Stimulated activated CD8-positive, alpha-beta memory T cell treated with anti-CD3 and anti-CD28 coated beads, Interleukin-7, amount 100 ng/mL, for 1 hour (primary cell): ENCODE measurements at places on chromosomes 6 and 20.

GRCh38 chr6:5132731-5133130 is 47.6 kb downstream of the PPP1R3G start:
- no peak for DNase-seq

- no peak for DNase-seq
Measured at GRCh38 chr6:142927271-142927580, 17.8 kb downstream of the HIVEP2 start.

- DNase-seq = no peak
Measured at GRCh38 chr6:150646228-150646627, 46.5 kb downstream of the PLEKHG1 start.

DNA sequence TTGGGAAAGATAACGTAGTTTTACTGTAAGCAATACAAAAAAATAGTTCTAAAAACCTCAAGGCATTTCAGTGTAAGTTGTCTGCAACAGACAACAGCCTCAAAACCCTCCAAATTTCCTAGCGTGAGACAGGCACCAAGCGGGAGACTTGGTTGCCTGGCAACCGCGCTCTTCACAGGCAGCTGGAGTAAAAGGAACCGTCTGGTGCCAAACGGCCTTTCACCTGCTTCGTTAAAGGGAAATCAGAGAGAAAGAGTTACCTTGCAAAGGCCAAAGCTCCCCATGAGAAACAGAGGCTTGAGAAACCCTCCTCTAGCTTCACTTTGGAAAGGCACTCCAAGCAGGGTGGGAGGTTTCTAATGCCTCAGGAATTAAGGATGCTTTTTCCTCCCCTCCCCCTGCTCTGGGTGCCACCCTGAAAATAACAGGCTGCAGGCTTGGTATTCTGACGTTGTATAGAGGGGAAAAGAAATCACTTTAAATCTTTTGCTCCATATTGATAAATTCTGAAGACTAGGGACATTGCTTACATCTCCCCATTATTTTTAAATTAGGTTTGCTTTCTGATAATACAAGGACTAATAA is 129.7 kb upstream of the UFL1 start:
- no peak for DNase-seq

- DNase-seq = no peak
Measured at GRCh38 chr6:151494235-151494935, 568 bp downstream of the CCDC170 start.

DNA sequence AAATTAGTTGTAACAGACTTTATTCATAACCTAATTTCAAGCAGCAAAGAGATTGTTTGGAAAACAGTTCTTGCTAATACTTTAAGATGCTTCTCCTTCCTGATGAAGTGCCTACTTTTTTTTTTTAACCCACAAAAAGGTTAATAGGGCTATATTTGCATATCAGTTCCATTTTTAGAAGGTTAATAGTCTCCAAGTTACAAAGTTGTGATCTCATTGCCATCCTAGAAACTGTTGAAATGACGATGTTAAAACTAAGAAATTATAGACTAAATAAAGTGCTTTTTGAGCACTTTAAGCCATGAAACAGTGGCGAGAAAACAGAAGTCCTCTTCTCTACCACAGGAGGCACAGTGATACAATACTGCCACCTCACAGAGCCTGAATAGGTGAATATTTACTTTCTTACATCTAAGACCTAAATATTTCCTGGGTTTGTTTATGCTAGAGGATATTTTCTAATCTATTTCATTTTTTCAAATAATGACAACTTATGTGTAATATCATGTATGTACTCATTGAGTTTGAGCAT is 5.3 kb downstream of the RNF144B start:
- DNase-seq = no peak

GRCh38 chr6:74410630-74411029 is 714.6 kb downstream of the CD109 start:
- no peak for DNase-seq

DNA sequence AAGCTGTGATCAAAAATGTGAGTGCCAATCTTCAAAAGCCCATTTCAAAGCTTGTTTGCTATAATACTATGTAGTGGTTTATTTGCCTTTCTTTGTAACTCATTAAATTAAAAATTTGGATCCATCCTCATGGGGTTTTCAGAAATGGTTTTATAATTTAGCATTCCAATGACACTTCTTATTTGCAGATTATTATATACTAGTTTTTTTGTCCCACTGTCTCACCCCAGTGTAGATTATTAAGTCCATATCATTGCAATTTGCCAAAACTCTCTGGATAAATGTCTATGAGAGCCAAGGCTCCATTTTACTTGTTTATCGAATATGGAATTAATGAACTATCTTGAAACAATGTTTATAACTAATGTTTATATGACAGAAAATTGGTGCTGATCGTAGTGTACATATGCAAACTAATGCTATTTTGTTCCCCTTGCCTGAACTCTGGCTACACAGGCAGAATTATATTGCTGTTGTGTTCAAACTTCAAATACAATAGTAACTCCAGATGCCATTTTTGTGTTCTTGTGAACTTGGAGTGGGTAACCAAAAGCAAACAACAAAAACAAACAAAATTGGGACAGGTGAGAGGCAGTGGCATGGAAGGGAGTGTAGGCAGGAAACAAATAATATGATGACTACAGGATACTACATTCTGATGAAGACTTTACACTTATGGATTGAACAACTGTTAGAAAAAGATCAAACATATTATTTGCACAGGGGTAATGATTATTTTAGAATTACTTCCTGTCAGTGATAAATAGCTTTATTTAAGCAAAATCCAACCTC is 307.1 kb upstream of the FLRT3 start:
- no peak for DNase-seq

GRCh38 chr6:22106451-22106850 is 190.4 kb downstream of the PRL start:
- no peak for DNase-seq

GRCh38 chr6:150263765-150264404 is 104.9 kb upstream of the IYD start:
- no peak for DNase-seq

DNA sequence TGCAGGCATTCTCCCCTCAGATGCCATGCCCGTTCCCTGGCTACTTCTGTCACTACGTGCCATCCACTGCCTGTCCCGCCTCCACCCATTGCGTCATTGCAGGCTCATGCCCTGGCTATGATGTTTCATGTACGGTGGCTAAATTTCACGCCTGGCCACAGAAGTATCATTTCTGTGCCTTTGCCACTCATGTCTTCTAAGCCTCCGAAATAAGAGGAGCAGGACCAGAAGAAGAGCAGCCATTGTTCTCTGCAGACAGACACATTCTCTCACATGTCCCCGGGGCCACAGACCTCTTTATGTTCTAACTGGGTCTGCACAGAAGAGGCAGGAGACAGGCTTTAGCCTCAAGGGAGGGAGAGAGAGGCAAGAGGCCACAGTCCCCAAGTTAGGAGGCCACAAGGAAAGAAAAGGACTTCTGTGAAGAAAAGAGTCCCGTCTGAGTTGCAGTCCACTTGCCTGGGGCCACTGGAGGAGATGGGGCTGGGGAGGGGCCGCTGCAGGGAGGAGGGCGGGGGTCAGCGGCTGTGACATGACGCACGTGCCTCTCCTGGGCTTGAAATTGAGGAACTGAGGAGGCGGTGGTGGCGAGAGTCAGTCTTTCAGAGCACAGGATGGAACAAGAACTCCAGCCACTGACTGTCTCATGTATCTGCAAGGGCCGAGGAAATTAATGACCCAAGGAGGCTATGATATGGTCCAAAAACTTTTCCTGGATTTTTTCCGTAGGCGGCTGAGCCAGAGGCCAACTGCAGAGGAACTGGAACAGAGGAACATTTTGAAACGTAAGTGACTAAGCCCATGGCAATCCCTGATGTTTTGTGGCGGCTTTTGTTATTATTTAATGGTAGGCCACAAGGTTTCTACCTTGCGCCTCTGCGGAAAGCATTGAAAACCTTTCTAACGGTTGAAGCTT is 55.9 kb downstream of the TBC1D7 start:
- DNase-seq = no peak

DNA sequence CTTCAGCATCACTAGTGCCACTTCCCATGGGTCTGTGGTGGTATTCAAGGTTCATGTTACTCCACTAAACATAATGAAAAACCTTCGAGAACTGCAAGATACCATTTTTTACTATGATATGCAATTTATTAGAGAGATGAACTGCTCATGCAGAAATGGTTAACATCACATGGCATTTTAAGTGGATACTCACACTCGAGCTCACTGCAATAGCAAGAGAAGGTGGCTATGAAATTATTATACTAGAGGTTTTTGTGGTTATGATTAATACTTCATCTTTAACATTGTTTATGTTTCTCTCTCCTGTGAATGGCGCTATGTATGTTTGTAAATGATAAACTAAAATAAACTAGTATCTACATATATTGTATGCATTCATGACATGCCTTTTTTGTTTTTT is 35.1 kb downstream of the SCAF8 start:
- DNase-seq = no peak

DNA sequence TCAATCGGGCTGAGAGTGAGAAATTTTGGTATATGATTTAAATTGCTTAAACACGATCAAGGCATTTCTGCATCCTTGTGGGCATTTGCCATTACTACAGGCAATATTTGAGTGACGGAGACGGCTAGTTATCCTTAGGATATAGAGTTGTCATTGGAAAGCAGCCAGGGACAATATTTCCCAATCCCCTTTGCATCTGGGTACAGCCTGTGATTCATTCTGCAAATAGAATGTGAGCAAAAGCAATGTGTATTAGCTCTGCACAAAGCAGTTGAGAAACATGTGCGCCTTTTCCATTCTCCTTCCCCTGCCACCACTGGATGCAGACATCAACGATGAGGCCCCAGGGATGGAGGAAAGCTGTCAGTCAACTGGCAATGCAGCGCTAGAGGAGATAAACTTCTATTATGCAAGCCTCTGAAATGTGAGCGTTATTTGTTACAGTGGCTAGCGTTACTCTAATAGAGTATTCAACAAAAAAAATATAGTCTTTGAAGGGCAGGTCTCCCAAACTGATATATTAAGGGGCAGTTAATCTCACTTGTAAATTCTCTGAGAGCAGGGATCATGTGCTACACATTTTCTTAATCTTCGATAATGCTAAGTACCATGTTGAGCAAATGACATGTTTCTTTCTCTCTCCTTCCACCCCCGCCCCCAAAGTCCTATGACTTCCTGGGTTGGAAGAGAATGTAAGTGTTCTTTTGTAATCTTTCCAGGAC is 37.1 kb upstream of the NCOA3 start:
- DNase-seq = no peak

- DNase-seq = no peak
Measured at GRCh38 chr6:106811088-106811686, 163.3 kb downstream of the CD24 start.

GRCh38 chr6:4931530-4932227 is 72.2 kb downstream of the RPP40 start:
- no peak for DNase-seq

DNA sequence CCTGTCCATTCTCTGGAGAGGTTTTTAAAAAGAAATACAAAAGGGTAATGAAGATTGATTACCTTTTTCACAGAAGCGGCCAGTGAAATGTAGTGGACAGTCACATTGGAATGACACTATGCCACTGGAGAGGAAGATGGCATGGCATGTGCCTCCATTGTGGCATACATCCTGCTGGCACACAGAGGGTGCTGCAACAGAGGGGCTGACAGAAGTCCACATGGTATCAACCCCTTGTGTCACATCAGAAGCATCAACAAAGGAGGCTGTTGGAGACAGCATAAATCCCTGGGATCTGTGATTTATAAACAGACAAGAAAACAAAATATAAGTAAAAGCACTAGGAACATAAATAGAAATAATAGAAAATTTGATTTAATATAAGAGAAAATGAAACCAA is 594.9 kb downstream of the PHF3 start:
- no peak for DNase-seq

GRCh38 chr20:35610833-35611427 is 4.7 kb upstream of the SPAG4 start:
- no peak for DNase-seq

GRCh38 chr6:98927534-98927933 is 20.2 kb downstream of the FBXL4 start:
- DNase-seq = no peak

GRCh38 chr6:49730251-49730650 is 13.9 kb downstream of the CRISP3 start:
- DNase-seq = no peak

DNA sequence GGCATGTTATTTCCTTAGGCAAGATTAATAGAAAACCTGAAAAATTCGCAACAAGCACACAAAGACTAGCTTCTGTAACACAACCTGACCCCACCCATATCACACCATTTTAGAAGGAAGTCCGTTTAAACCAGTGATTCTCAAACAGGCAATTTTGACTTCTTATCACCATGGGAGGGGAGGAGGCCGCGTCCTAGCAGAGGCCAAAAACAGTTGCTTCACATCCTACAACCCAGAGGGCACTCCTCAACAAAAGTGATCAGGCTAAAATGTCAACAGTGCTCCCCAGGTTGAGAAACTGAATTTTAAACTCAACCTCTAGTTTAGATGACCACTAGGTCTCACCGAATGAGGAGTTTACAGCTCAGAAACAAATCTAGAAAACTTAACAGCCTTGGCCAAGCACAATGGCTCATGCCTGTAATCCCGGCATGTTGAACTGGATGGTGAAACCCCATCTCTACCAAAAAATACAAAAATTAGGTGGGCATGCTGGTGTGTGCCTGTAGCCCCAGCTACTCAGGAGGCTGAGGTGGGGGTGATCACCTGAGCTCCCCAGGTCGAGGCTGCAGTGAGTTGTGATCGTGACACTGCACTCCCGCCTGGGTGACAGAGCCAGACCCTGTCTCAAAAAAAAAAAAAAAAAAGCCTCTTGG is 3.4 kb downstream of the SNX5 start:
- DNase-seq = no peak

- no peak for DNase-seq
Measured at GRCh38 chr20:63139356-63139755, 76.6 kb downstream of the YTHDF1 start.

DNA sequence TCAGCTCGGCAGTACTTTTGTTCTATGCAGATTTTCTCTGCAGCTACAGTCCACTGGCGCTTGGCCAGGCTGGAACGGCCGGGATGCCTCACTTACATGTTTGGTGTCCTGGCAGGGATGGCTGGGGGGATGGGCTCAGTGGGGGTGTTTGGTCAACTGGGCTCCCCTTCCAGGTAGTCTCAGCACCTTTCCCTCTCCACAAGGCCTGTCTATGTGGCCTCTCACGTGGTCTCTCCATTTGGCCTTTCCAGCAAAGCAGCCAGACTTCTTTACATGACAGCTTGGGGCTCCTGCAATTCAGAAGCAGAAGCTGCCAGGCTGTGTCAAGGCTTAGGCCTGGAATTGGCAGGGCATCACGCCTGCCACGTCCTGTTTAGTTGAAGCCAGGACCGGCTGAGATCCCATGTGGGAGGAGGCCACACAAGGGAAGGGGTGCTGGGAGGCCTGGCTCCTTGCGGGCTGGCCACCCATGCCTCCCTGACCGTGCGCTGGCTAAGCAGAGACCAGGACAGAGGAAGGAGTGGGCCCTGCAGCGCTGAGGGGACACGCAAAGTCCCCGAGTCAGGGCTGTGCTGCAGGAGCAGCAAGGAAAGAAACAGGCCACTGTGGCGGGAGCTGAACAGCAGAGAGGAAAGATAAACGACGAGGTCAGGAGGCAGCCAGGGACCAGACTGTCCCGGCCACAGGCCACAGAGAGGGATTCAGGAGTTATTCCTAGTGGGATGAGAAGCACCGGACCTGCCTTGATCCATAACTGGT is 38.9 kb downstream of the MGME1 start:
- no peak for DNase-seq
